ENCODE measurements at places on chromosomes 11 and 22.
A peak's percentile ranks its signal among the peaks of the same experiment; 100 is the strongest.

DNA sequence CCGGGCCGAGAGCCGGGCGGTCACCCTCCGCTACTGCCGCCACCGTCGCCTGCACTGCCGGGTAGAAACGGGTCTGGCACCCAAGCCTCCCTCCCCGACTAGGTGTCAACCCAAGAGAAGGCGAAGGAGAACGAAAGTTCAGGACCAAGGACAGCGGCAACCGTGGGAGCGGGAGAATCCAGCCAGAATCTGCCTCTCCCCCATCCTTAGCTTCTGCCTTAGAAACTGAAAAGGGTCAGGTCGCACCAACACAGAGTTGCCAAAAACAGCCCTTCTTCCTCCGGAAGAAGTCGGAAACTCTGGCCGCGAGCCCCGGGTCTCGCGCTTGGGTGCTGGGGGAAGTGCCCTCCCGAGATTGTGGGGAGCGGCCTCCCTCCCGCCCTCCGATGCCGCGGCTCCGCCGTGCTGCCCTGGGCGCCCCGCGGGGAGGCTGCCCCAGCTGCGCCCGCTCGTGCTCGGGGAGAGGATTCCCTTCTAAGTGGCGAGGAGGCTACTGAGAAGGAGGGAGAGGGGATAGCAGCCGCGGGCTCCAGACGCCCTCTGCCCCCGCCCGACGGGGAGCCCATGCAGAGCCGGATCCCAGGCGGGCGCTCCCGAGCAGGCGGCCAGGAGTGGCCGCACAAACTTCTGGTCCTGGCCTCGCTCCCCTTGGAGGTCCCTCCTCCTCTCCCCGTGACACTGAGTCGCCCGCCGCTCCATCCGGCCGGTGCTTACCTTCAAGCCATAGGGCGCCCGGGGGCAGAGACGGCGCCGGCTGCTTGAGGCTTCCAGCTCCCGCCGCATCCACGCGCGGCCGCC is 637 bp downstream of the DRD2 start:
- DNase-seq, result peak; percentile 5

GRCh38 chr22:39917197-39917643 is 16.3 kb downstream of the GRAP2 start:
- no peak for DNase-seq

GRCh38 chr22:47437110-47437509 is 674.7 kb downstream of the TBC1D22A start:
- DNase-seq, result no peak

DNA sequence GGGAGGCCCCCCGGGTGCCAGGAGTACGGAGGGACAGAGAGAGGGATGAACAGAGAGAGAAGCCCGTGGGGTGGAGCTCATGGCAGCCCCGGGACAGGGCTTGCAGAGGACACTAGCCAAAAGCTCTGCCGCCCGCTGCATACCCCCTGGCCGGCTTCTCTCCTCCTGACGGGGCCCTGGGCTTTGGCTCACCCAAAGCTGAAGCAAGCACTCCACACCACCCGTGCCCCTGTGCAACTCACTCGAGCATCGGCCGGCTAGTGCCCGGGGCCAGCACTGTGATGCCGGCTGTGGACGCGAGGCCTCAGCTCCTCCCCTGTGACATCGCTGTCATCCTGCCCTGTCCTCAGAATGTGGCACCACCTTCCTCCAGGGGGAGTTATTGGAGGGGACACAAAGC is 429.6 kb downstream of the BRD1 start:
- DNase-seq, result no peak

DNA sequence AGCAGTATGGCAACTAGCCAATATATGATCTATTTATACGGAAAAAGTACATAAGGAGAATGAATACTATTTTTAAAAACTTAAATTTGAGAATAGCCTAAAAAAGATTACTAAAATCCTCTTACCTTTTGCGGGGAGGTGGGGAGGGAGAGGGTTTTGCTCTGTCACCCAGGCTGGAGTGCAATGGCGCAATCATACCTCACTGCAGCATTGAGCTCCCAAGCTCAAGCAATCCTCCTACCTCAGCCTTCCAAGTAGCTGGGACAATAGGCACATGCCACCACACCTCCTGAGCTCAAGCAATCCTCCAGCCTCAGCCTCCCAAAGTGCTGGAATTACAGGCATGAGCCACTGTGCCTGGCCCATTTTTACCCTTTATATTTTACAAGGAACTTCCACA is 82.0 kb downstream of the TTC28 start:
- DNase-seq, result no peak

DNA sequence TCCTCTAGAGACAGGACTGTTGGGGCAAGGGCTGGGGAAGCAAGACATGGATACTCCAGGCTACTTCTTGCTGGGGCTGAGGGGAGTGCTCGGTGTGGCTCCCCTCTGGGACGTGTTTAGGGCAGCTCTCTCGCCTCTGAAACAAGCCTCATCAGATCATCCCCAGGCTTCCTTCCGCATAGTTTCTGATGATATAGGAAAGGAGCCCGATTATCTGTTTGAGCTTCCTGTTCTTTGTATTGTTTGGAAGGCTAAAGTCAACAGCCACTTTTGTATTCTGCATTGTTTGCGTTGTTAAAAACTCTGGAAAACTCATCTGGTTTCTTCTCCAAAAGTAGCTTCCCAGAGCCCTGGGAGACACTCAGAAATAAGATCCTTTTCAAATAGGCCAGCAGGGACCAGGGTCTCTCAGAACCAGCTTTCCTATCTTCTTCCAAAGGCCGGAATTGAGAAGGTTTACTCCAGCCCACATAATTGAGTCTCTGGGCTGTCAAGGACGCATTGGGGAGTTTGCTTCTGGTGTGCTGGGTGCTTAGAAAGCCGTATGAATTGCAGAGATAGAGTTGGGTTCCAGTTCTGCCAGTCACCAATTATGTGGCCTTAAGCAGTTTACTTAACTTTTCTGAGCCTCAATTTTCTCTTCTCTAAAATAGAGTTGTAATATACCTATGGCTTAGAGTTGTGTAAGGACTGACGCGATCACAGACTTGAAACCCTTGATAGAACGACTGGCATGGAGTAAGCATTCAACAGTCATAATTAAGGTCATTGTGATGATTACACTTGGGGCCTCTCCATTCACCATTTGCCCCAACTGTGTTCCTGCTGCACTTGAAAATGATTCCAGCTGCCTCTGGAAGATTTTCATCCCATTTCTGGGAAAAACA is 19.1 kb downstream of the CD44 start:
- no peak for DNase-seq

- DNase-seq, result no peak
These were observed 29.6 kb downstream of the EHF start for GRCh38 chr11:34650528-34650927.

- peak; percentile 6 for DNase-seq
These were observed 158.8 kb downstream of the COMMD9 start for GRCh38 chr11:36130401-36130800.

DNA sequence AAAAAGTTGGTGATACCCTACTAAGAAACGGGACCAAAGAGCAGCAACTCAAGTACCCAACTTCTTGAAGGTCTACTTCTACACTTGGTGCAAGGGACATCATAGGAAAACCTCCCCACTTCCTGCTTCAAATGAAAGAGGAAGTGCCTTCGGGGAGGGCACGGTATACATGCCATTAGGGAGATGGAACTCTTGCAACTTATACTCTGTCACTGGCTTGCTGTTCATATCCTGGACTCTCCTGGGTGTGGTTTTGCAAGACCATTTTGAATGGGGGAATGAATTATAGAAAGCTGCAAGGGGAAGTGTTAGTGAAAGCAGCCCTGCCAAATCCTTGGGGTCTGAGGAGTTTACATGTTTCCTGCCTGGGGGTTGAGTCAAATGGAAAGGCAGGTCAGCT is 41.9 kb downstream of the CSNK2A3 start:
- no peak for DNase-seq

DNA sequence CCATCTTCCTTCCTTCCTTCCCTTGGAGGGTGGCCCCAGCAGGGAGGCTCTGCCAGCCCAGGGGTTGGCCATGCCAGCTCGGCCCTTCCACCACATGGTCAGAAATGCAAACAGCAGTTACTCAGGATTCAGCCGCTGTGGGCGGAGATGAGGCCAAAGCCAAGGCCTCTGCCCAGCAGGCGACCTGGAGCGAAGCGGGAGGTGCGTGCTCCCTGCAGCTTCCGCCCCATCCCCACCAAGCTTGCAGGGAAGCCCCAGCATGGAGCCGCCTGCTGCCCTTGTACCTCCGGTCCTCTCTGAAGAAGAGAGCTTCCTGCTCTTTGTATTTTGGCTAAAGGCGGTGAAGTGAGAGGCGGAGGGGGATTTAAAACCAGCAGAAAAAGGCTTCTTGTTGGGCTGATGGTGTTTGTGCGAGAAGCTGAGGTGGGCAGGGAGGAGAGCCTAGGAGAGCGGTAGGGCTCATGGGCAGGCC is 50.4 kb downstream of the ANO1 start:
- no peak for DNase-seq

GRCh38 chr22:24115247-24116207 is 65.8 kb upstream of the SUSD2 start:
- DNase-seq, result no peak

GRCh38 chr11:84012171-84012826 is 726.1 kb upstream of the CCDC90B start:
- DNase-seq, result no peak

GRCh38 chr22:28819253-28820096 is 19.1 kb upstream of the XBP1 start:
- DNase-seq, result no peak

DNA sequence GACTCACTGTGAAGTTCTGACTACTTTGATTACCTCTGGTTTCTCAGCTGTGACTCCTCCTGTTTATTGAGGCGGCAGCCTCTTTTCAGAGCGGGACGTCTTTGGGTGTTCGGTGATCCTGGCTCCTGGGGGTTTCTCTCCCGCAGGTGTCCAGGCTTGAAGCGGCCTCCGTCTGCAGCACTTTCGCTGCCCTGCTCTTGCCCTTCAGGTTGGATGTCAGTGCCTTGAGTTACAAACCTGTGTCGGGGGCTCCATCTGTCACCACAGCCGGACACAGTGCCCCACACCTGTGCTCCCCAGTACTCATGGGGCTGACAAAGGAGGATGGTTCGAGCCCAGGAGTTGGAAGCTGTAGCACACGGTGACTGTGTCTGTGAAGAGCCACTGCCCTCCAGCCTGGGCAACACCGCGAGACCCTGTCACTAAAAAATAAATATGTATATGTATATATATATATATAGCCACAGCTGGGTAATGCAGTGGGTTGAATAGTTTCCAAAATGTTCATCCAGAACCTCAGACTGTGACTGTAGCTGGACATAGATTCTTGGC is 104.1 kb downstream of the BRD1 start:
- no peak for DNase-seq

DNA sequence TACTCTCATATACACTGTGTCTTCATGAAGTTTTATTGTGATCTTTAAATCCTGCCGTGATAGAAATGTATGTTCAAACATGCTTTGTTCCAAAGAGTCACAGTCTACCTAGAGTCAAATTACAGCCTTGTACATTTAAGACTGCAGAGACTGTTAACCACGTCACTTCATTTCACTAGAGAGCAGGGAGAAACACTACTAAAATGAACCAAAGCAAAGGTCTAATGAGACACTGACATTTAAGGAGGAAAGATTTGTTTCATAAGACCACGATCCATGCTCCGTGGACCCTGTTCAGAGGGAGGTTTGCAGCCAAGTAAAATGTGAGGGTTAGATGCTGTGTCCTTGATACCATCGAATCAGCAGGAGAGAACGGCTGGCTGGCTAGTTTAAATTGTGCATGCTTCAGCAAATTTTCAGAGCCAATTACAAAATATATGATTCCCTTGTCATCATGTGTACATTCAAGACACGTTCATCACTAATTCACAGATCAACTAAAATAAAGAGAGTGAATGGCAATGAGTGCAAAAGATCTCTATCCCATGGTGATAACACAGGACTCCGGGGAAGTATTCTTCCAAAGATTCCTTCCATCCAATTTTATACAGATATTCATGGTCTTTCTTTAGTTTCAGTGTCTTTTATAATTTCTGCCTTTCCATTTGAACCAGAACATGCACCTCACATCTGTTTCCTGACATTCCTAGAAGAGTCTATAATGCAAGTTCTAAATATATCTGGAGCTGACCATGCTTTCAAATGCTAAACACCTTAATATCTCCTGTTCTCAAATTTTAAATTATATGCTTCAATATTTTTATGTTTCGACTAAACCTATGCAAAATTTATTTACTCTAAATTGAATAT is 960.9 kb upstream of the FAT3 start:
- DNase-seq, result no peak

DNA sequence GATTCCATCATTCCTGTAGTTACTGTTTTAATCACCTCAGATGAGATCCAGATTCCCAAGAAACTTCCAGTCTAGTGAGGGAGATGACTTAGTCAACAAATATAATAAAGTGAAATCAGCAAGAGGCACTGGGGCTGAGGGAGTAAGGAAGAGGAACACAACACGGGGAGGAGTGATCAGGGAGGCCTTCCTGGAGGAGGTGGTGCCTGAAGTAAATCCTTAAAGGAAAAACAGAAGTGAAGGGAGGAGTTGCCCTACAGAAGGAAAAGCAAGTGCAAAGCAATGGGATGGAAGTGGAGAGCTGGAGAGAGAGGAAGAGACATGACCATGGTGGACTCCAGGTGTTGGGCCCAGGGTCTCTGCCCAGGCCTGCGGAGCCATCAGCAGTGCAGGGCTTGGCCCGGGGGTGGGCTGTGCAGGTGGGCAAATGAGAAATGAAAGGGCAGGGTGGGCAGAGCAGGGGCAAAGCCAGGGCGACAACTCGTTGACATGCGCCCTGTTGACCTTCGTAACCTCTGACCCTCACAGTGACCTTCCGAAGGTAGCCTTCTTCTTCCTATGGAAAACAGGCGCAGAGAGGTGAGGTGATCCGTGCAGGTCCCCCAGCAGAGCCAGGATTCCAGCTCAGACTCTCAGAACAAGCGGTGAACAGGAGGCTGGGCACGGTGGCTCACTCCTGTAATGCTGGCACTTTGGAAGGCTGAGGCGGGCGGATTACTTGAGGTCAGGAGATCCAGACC is 12.1 kb upstream of the PPARA start:
- no peak for DNase-seq

DNA sequence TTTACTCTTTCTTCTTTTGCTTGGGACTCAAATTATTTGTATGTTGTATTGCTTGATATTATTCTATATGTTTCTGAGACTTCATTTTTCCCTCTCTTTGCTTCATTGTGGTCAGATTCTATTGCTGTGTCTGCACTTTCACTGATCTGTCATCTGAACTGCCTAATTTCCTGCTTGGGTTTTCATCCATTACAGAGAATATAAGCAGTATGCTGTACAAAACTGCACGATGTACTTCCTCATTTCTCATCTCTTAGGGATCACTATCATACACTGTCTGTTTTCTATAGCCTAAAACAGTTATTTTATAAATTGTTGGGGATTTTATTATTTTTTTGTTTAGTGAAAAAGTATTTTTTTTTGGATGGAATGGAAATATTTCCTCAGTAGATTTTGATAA is 736.7 kb upstream of the ANO5 start:
- no peak for DNase-seq

- DNase-seq, result no peak
These were observed 104.6 kb downstream of the SIK3 start for GRCh38 chr11:116993599-116993998.

GRCh38 chr11:19777377-19778102 is 64.9 kb downstream of the NAV2 start:
- DNase-seq, result no peak

- no peak for DNase-seq
These were observed 2.7 kb downstream of the RNH1 start for GRCh38 chr11:504053-504993.

GRCh38 chr11:126886636-126887035 is 113.9 kb downstream of the KIRREL3 start:
- DNase-seq, result no peak

- DNase-seq, result no peak
These were observed 1.5 kb downstream of the SLC43A1 start for GRCh38 chr11:57513911-57514537.

- DNase-seq, result no peak
These were observed 11.1 kb upstream of the ENDOD1 start for GRCh38 chr11:95078526-95078925.

- no peak for DNase-seq
These were observed 5.6 kb downstream of the DDX6 start for GRCh38 chr11:118785362-118785761.
